Activated CD4-positive, alpha-beta T cell treated with anti-CD3 and anti-CD28 coated beads, Interleukin-2, amount 50 U/mL, for 48 hours (primary cell): ENCODE measurements at places on chromosomes 6 and 20.
A peak's percentile ranks its signal among the peaks of the same experiment; 100 is the strongest.

GRCh38 chr6:33384581-33385020 lies 7.0 kb upstream of the KIFC1 start:
- DNase-seq, result no peak

DNA sequence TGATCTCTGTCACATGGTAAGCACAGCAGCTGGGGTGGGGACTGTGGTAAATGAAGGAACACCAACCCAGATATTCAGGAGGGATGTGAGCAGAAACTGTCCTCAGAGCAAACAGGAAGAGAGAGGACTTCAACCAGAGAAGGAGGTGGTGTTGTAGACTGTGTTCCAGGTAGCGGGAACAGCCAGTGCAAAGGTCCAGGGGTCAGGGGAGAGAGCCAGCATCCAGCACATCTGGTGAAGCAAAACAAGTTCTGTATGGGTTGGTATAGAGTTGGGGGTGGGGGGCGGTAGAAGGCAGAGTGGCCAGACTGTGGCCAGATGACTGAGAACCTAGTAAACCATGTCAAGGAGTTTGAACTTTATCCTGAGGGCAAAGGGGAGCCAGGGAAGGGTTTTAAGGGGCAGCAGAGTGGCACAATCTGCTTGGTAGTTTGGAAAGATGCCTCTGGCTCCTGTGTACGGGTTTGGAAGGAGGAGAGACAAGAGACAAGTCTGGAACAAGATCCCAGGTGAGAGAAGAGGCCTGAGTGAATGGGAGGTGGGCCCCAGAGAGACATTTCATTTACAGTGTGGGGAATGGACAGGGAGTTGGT lies 27.8 kb upstream of the TTPAL start:
- DNase-seq, result no peak

DNA sequence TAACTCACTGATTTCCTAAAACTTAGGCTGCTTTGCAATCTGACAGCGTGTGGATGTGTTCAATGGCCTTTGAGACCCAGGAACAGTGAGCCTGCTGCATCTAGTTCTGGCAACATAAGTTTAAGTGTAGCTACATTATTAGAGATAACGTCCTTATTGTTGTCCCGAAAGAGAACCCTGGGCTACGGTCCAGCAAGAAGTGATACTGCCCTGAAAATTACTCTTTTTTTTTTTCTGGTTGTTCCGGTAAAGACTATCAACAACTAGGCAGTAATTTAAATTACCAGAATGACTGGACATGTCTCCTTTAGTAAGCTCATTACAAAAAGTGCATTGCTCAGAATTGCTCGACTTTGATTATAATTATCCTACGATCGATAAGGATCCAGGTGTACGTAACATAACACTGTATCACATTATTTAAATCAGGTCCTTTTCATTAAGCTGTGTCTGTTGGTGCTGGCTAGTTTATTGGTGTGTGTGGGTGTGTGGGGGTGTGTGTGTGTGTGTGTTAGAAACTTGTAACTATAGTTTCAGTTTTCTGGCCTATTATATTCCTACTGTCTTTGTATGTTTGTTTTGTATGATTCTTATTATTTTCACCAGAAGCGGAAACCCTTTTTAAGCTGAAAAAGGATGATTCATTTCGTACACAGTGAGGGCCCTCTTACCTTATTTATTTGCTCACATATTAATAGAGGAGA lies 3.0 kb downstream of the TSHZ2 start:
- peak; percentile 47 for DNase-seq

GRCh38 chr6:157651731-157652490 lies 171.1 kb upstream of the SNX9 start:
- DNase-seq, result no peak

- no peak for DNase-seq
Measured at GRCh38 chr6:49515485-49516146, 15.9 kb downstream of the GLYATL3 start.

DNA sequence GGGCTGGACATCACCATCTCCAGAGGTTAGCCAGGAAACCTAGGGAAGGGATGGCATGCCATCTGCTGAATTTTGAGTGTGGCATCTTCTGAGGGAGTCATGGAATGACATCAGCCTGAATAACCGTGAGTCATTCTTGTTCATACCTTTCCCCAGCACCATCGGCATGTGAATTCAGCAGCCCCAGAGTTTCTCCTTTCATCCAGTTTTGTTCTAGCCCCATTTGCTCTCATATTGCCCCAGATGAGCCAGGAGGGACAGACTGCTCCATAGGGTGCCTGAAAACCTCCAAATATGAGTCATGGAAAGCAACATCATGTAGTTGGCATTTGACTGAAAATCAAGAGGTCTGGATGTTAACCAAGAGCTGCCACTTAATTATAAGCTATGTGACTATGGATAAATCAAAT lies 219.2 kb upstream of the SGK1 start:
- no peak for DNase-seq

GRCh38 chr20:62910777-62911497 lies 15.4 kb downstream of the DIDO1 start:
- DNase-seq, result no peak

DNA sequence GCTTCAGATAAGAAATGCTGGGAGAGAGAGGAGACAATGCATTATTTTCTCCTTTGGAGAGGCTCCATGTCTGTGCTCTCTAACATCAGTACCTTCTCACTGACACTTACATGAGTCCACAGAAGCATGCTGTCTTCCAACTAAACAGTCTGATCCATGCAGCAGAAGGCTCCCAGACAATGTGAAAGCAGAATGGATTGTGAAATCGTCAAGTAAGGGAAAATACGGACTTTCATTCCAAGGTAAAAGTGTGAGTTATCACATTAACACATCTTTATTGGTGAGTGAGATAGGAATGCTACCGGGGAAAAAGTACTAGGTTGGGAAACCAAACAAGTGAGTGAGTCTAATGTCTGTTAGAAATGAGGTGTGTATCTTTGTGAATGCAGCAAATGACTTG lies 167.6 kb upstream of the KCNK16 start:
- DNase-seq, result no peak

- DNase-seq, result no peak
Measured at GRCh38 chr6:23325065-23325464, 755.7 kb downstream of the HDGFL1 start.
